Pons (tissue), 1 donor: ENCODE measurements at places on chromosomes 12 and 14.

DNA sequence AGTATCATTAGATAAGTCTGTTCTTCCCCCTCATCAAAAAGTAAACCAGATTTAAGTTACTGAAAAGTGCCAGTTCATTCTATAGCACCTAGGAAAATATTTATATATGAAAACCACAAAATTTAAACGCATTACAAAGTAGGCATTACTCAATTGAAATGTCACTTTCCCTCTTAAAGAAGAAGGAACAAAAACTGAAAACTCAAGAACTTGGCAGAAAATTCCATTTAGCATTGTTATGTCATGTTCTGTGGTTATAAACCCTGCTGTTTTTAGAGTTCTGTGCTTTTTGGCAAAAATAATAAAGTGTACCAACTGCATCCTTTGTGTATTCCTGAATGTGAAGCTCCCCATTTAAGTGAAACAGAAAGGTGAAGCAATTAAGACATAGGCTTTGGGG is 3.6 kb downstream of the FGD4 start:
- no peak for DNase-seq

DNA sequence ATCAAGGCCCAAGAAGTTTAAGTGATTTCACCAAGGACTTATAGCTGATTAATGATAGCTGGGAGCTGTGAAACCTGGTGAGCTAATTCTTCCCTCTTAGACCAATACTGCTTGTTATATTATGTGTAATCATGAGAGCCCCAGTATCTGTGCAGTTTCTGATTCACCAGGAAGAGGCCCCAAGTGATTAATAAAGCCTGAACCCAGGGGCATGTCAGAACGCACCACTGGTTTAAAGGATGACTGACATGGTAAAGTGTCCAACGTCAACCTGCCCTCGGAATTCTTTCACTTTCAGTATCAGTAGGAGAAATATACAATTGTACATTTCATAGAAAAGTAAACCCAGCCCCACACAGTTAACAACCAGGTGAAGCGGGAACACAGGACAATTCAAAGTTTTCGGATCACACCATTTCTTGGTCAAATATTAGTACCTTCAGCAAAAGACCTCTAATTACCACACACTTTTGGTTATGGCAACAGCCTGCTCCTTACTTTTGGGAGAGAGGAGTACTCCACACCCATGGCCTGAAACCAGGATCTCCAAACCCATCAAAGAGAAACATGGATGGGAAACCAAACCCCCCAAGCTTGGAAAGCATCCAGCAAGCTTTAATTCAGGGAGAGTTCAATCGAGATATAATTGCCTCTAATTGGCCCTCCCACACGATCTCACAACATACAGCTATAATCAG is 28.5 kb downstream of the TMCC3 start:
- DNase-seq, result no peak

GRCh38 chr12:130686511-130686991 is 29.5 kb downstream of the RIMBP2 start:
- no peak for DNase-seq

DNA sequence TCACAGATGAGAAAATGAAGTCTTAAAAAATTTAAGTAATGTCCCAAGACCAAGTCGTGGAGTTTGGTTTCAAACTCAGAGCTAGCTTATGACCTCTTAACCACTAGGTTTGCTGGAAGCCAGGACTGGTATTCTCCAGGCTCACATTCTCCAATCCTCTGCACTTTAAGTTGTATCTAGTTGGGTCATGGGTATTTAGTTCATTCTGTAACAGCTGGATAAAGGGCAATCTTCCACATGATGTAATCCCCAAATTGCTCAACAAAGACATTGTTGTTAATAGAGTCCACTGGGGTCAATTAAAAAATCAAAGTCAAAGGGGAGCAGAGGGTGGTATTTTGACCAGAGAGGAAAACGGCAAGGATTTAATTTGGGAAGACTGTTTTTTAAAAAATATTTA is 17.8 kb upstream of the GAS2L3 start:
- no peak for DNase-seq

- no peak for DNase-seq
These were observed 24.5 kb downstream of the ASB2 start for GRCh38 chr14:93951635-93952540.

DNA sequence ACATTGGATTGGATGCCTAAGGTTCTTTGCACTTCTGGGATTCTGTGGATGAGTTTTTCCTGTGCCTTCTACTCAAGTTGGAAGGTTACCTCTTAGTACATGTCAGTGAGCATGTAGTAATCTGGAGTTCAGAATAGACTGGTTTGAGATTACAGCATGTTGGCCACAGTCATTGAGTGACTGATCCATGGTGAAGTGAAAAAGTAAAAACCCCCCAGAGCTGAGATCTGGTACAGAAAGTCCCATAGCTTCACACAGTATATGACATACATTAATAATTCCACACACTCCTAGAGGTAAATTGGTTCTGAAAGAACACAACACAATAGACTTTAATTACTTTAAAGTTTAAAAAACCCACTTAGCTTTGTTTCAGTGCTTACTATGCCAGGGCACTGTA is 11.9 kb upstream of the CCND2 start:
- DNase-seq, result no peak
